K562 (cell line): ENCODE measurements at places on chromosomes 5 and 9.

- no peak overlapping the region for H3K27ac ChIP-seq
- H3K27me3 ChIP-seq: no peaks in the 10 kb centered on the region
- no peak overlapping the region for H3K4me3 ChIP-seq
- no peak for DNase-seq
Measured at GRCh38 chr9:36423206-36423605, 23.1 kb upstream of the RNF38 start.

GRCh38 chr5:20145240-20145639 is 157.2 kb upstream of the CDH18 start:
- H3K4me1 ChIP-seq: no peaks in the 10 kb centered on the region
- no peaks in the 10 kb centered on the region for H3K36me3 ChIP-seq
- H3K27ac ChIP-seq: no peak overlapping the region
- no peak for DNase-seq
- no peak overlapping the region for H3K4me3 ChIP-seq

GRCh38 chr5:77984587-77984986 is 208.4 kb upstream of the TBCA start:
- no peak overlapping the region for H3K4me3 ChIP-seq
- H3K27ac ChIP-seq: no peak overlapping the region
- no peak for DNase-seq
- H3K36me3 ChIP-seq: no peaks in the 10 kb centered on the region
- peaks cover 15% of the 10 kb centered on the region for H3K27me3 ChIP-seq

DNA sequence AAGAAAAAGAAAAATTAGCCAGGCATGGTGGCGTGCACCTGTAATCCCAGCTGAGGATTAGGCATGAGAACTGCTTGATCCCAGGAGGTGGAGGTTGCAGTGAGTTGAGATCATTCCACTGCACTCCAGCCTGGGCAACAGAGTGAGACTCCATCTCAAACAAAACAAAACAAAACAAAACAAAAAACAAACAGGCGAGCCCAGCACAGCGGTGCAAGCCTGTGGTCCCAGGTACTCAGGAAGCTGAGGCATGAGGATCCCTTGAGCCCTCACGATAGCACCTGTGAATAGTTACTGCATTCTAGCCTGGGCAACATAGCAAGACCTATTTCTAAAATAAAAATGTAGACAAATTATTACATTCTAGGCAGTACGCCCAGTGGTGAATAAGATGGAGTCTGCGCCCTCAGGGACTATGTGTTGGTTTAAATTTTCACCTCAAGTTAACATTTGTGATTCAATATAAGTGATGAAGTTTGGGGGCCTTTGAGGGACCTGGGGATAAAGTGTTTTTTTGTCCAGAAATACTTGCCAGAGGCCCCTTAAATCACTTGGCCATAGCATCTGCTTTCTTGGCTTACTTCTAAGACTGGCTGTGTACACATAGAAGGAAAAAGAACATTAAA is 3.4 kb upstream of the GAPVD1 start:
- H3K27me3 ChIP-seq: no peaks in the 10 kb centered on the region
- no peak overlapping the region for H3K4me3 ChIP-seq
- H3K36me3 ChIP-seq: peaks cover 2% of the 10 kb centered on the region; the same call in 1 of the 3 replicates
- DNase-seq: no peak
- H3K27ac ChIP-seq: no peak overlapping the region

- no peak overlapping the region for H3K4me3 ChIP-seq
- peak; percentile 32 for DNase-seq
- H3K27ac ChIP-seq: no peak overlapping the region
- no peaks in the 10 kb centered on the region for H3K36me3 ChIP-seq
- no peaks in the 10 kb centered on the region; the same call in 2 of the 3 replicates for H3K4me1 ChIP-seq
Measured at GRCh38 chr9:99192786-99193465, 28.8 kb downstream of the ALG2 start.

DNA sequence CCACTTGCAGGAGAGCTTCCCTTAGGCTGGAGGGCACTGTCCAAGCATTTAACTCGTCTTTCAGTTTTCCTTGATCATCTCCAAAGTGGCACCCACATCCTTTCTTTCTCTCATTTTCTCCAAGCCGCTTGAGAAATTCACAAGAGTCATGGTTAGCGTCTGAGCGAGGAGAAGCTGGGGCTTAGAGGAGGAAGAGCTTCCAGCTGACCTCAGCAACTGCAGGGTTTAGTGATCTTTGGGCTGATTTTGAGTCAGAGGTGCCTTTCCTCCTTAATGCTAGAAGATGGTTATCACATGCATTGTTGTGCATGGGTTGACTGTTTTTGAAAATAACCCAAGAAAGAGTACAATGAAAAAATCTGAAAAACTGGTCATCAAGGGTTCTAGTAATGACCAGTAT is 134.7 kb downstream of the GADD45G start:
- no peaks in the 10 kb centered on the region for H3K4me1 ChIP-seq
- no peaks in the 10 kb centered on the region for H3K36me3 ChIP-seq
- H3K27ac ChIP-seq: no peak overlapping the region
- DNase-seq: no peak

GRCh38 chr5:143682246-143682905 is 129.6 kb upstream of the HMHB1 start:
- no peaks in the 10 kb centered on the region for H3K36me3 ChIP-seq
- H3K27ac ChIP-seq: no peak overlapping the region
- no peaks in the 10 kb centered on the region for H3K4me1 ChIP-seq
- H3K27me3 ChIP-seq: no peaks in the 10 kb centered on the region

DNA sequence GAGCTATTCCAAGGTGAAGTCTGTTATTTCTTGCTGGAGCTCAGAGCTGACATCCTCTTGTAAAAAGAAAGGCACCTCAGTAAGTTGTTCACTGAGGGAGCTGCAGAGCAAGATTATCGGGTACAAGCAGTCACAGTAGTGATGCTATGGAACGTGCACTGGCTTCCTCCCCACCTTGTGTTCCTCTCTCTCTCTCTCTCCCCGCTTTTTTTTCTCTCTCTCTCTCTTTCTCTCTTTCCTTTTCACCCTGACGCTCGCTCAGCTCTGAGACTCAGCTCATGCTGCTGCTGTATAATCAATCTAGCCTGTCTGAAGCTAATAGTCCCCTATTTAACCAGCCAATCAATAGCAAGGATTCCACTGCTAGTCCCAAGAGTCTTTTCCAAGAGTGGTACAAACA is 587.6 kb upstream of the CDH18 start:
- no peaks in the 10 kb centered on the region for H3K27me3 ChIP-seq
- DNase-seq: no peak
- H3K4me1 ChIP-seq: no peaks in the 10 kb centered on the region
- no peak overlapping the region for H3K27ac ChIP-seq

DNA sequence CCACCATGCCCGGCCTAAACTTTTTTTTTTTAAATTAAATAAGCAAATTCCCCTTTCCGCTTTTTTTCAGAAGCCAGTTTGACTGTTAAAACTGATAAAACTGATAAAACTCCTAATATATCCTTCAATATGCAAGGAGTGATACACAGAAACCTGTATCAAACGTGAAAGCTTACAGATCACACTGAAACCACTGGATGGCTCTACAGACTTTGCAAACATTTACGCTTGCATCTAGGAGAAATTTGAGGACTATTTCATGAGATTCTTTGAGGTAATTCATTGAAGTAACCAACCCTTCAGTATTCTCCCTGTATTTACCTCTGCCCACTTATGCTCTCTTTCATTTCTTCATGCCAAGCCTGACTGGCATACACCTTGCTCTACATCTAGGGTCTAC is 40.6 kb upstream of the CHD1 start:
- H3K36me3 ChIP-seq: no peaks in the 10 kb centered on the region
- H3K27ac ChIP-seq: no peak overlapping the region
- no peaks in the 10 kb centered on the region for H3K27me3 ChIP-seq
- DNase-seq: no peak
- no peak overlapping the region for H3K4me3 ChIP-seq
- H3K4me1 ChIP-seq: peaks cover 4% of the 10 kb centered on the region

- no peaks in the 10 kb centered on the region for H3K27me3 ChIP-seq
- H3K4me1 ChIP-seq: no peaks in the 10 kb centered on the region
- H3K4me3 ChIP-seq: no peak overlapping the region
- H3K27ac ChIP-seq: no peak overlapping the region
Measured at GRCh38 chr5:137708796-137709559, 26.9 kb downstream of the KLHL3 start.

DNA sequence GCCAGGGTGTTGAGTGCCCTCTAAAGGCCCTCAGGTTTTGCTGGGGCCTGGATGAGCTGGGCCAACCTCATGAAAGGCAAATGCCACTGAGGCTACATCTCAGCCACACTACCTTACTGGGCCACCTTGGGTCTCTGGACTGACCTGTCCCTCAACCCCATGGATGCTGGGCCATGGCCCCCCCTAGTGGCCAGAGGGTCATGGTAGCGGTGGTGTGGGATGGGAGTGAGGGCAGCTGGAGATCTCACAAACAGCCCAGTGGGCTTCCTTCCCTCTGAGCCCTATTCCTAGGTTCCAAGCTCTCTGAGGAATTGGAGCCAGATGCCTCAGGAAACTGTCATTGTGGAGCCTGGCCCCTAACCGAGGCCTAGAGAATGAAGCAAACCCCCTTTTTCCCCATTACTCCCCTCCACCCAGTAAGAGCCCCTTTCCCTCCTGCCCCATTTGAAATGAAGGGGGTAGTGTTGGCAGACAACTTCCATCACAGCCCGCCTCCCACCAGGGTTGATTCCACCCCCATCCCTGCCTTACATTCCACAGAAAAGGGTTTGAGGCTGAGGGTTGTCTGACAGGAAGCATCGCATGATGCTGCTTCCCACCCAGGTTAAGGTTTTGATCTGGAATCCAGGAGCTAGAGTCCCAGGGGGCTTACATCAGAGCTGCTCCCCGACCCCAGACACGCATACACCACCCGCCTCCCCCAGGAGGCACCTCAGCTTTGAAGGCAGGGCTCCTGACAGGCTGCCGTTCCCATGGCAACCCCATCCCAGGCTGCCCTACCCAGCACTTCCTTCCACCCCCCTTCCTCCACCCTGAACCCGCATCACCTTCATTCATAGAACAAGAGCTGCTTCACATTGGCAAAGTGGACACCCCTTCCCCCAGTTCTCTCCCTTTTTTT is 63.9 kb downstream of the PCDH1 start:
- H3K27ac ChIP-seq: no peak overlapping the region
- peaks cover 6% of the 10 kb centered on the region for H3K4me1 ChIP-seq
- no peaks in the 10 kb centered on the region for H3K36me3 ChIP-seq

DNA sequence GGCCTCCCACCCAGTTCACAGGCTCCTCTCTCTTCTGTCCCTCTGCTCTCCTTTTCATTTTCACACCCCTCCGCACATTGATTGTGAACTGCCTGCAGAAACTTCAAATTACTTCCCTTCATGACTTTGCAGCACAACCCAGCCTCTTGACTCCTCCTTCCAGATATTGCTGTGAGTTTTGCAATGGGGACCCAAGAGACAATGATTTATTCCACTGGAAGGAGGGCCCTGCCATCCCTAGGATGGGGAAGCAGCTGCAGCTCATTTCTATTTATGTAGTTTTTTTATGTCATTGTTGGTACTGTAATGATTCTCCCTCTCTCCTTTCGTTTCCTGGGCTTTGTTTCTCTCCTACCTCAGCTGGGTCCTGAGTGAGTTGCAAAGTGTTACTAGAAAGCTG is 364.9 kb downstream of the ICE1 start:
- no peak overlapping the region for H3K27ac ChIP-seq
- no peaks in the 10 kb centered on the region for H3K36me3 ChIP-seq
- H3K4me1 ChIP-seq: no peaks in the 10 kb centered on the region
- no peaks in the 10 kb centered on the region for H3K27me3 ChIP-seq

GRCh38 chr9:89448381-89448780 is 49.5 kb downstream of the SEMA4D start:
- H3K27ac ChIP-seq: no peak overlapping the region
- no peak for DNase-seq
- H3K4me3 ChIP-seq: no peak overlapping the region
- H3K36me3 ChIP-seq: no peaks in the 10 kb centered on the region
- H3K4me1 ChIP-seq: no peaks in the 10 kb centered on the region

DNA sequence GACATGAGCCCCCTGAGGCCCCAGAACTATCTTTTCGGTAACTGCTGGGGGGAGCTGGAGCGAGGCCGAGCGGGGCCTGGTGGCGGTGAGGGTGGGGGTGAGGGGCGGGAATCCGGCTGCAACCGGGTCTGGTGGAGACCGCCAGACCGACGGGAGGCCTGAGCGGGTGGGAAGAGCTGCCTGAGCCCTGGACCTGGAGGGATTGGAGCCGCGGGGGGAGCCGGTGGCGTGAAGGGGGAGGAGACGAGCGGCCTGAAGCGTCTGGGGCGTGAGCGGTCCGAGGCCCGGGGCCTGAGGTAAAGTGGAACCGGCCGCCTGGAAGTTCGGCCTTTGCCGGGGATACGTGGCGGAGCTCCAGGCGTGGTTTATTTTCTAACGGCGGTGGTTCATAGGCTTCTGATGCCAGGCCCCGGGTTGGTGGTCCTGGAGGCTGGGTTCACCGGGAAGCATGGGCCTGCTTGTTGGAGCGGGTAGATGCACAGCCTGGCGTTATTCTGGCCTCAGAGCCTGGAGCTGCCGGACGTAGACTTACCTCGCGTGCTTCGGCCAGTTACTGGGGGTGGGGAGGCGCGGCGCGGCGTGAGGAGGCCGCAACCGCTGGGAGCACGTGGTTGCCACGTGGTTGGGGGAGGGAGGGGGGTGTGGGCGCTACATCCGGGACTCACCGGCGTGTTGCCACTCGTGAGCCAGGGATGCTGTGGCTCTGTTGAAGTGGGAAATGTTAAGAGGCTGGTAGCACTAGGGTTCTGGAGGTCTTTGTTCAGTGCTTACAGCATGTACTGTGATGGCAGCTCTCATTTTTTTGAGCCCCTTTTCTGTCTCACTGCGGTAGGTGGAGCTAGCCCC is 544 bp downstream of the NPM1 start:
- peak; percentile 93 for DNase-seq
- peak overlapping the region; percentile 93 for H3K4me3 ChIP-seq
- H3K4me1 ChIP-seq: peaks cover 9% of the 10 kb centered on the region; the same call in 2 of the 3 replicates
- peaks cover 48% of the 10 kb centered on the region for H3K36me3 ChIP-seq
- H3K27me3 ChIP-seq: no peaks in the 10 kb centered on the region

- no peak overlapping the region for H3K4me3 ChIP-seq
- H3K4me1 ChIP-seq: no peaks in the 10 kb centered on the region
- no peak overlapping the region for H3K27ac ChIP-seq
- H3K27me3 ChIP-seq: peaks cover 13% of the 10 kb centered on the region
- no peaks in the 10 kb centered on the region for H3K36me3 ChIP-seq
- peak; percentile 65 for DNase-seq
Measured at GRCh38 chr5:66306105-66306843, 162.2 kb downstream of the SREK1 start.

DNA sequence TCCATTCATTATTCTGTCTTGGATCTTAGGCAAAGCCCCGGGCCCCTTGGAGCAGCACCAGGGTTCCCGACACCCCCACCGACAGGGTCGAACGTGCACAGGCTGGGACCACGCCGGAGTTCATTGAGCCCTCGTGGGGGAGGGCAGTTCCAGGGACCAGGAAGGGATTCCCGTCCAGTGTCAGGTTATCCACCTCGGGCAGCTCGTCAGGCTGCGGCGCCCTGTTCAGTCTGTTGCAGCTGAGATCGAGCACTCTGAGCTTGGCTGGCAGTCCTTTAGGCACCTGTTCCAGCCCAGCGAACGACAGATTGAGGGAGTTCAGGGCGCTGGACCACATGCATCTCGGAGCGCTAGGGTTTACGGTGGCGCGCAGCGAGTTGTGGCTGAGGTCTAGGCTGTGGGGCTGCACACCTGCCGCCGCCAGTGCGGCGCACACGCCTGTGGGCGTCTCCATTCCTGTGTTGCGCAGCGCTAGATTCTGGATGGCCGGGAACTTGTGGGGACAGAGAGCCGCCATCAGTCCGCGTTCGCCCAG is 1.1 kb downstream of the CD14 start:
- no peaks in the 10 kb centered on the region; the same call in 2 of the 3 replicates for H3K4me1 ChIP-seq
- DNase-seq: no peak
- no peak overlapping the region for H3K4me3 ChIP-seq
- no peaks in the 10 kb centered on the region for H3K36me3 ChIP-seq
- no peaks in the 10 kb centered on the region for H3K27me3 ChIP-seq
